ENCODE measurements at places on chromosomes 7 and 10.

GRCh38 chr10:123399276-123399839 lies 245.2 kb downstream of the BUB3 start:
- no peak for DNase-seq

- no peak for DNase-seq
Observed at GRCh38 chr7:157711353-157711888, 374.6 kb downstream of the DNAJB6 start.

DNA sequence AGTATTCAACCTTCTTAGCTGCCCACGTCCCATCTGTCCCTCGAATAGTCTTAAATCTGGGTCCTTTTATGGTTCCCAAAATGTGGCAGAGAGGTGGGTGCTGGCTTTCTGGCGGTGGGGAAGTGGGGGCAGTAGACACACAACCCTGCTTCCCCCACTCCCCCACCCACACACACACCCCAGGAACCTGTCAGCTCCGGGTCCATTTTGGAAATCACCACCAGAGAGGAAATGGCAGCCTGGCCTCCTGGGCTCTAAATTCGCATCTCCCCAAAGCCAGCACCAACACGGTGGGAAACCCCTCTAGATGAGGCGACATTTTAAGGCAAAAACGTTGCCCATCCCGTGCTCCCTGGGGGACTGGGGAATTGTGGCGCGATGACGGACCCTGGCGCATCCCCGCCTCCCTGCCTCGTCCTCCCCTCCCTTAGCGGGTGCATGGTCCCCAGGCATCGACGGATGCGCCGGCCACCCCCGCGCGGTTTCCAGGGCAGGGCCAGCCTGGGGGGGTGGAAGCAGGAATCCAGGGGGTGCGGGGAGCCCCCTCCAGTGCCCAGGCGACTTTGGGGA lies 702 bp downstream of the TMEM130 start:
- no peak for DNase-seq

GRCh38 chr7:149714910-149715471 lies 58.4 kb downstream of the ZNF467 start:
- no peak for DNase-seq

- DNase-seq = no peak
Observed at GRCh38 chr10:31322647-31323046, 3.6 kb downstream of the ZEB1 start.

- no peak for DNase-seq
Observed at GRCh38 chr10:118264838-118265470, 77.2 kb downstream of the FAM204A start.

DNA sequence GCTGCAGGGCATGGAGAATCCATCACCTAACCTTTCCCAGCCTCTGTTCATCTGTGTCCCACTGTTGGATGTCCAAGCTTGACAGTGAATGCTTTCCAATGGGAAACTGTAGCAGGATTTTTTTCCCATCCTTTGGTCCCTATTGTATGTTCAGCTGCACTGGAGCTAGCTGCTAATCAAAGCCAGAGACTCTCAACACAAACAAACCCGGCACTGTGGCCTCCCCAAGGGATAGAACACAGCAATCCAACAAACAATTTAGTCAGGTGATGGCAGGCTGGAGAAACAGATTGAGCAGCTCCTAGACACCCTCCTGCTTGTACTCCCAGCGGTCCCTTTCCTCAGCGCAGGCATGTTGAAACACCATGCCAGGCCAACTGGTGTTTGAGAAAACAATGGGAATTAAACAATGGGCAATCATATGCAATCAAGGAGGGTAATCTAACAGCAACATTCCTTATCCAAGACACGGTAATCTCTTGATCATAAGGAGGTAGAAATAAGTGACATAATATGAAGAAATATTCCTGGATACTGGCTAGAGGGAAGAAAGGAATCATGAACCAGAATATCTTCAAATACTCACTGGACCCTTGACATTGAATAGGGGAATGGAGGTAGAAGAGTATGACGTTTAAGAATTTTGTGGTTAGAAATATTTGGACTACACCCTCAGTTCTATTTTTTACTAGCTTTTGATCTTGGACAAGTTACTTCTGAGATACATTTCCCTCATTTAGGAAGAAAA lies 15.0 kb downstream of the PTN start:
- DNase-seq = no peak

- DNase-seq = no peak
Observed at GRCh38 chr10:60537697-60538096, 148.0 kb upstream of the ANK3 start.

DNA sequence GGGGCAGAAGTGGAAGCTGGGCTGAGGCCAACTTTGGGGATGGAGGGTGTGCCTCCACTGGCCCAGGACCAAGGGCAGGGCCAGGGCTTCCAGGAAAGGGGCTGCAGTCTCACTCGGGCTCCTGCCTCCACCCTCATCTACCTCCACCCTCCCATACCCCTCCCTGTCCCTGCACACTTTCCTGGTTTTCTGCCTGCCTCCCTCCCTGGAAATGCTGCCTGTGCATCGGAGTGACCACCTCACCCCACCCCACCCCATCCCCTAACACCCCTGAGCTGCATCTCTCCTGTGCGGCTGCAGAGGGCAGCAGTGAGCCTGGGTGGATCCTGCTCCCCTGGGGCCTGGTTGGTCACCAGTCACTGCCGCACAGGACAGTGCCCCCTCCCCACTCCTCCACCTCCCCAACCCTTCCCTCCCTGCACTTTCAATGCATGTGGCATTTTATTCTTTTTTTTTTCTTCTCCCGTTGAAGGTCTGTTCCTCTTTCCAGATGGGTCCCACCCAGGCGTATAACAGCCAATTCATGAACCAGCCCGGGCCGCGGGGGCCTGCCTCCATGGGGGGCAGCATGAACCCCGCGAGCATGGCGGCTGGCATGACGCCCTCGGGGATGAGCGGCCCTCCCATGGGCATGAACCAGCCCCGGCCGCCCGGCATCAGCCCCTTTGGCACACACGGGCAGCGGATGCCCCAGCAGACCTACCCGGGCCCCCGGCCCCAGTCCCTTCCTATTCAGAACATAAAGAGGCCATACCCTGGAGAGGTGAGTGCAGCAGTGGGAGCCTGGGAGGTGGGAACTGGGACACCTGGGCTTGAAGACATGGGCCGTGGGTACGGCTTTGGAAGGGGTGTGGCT lies 54.1 kb upstream of the PPIF start:
- DNase-seq = no peak

DNA sequence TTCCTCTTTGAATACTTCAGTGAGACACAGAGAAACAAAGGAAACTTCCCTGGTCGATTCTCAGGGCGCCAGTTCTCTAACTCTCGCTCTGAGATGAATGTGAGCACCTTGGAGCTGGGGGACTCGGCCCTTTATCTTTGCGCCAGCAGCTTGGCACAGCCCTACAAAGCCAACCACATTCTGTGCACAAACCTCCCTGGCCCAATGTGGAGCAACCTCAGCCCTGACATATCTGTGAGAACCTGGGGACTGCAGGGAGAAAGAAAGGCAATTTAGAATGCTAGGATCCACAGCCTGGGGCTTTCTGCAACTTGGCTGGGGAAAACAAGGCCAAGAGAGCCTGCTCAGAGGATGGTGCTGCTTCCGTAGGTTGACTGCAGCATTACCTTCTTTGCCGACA lies 63.5 kb upstream of the PRSS58 start:
- DNase-seq = no peak
